ENCODE measurements at places on chromosomes 2 and 18. TPM values are rescaled to one million over a fixed set of nuclear protein-coding genes. Genes with fewer than 3 reads are reported as not detected.

CD8B2 gene
- total RNA-seq, result 0.03 TPM

CTLA4 gene
- 0.17 TPM for total RNA-seq

PTPN2 gene
- 26.4 TPM for total RNA-seq

PAX8 gene
- total RNA-seq, result 0.28 TPM

KIAA2012 gene
- not detected for total RNA-seq

POTEF gene
- total RNA-seq, result 0.06 TPM

CD28 gene
- total RNA-seq, result 0.28 TPM

TTN gene
- 9.3 TPM for total RNA-seq

All from pancreas (tissue), 10 donors.